Kidney capillary endothelial cell (primary cell): ENCODE measurements at places on chromosomes 2 and 18.

- DNase-seq, result no peak
These were observed 47.0 kb upstream of the PPP1CB start for GRCh38 chr2:28704621-28705020.

GRCh38 chr2:23791030-23791429, 135.9 kb downstream of the ATAD2B start:
- DNase-seq, result no peak

DNA sequence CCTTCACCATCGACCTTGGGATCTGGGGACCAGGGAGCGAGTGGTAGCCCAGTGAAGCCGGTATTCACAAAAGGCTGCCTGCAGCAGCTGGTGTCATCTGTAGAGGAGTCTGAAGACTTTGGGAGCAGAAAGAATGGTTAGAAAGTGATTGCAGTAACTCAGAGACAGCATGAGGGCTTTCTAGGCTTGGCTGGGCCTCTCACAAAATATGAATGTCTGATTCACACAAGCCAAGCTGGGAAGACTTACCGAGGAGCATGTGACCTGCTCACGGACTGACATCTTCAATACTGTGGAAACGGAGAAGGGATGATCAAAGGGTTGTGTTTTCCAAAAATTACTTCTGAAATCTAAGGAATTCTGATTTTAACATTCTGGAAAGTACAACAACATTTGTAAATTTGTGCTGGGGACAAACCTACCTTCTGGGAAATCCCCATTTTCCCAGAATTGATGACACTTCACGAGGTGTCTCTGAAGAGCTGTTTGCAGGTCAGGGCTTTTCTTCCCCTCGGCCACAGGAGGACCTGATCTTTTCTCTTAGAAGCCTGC, 111.7 kb downstream of the ACOXL start:
- no peak for DNase-seq

- DNase-seq, result no peak
These were observed 821 bp upstream of the PROC start for GRCh38 chr2:127417406-127417805.

DNA sequence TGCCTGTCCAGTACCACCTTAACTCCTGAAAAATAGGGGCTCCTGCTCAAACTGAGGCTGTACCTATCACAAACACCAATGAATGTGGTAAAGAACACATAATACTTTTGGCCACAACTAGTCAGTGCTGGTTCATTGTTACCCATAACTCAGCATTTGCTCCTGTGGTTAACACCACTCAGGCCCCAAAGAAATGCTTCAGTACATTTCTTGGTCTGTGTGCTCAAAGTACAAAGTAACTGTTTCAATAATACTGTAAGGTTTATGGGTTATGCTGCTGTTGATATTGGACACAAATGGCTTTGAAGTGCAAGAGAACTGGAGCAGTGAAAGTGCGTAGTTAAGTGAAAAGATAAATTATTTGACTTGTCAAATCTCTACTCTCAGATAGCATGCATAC, 95.0 kb upstream of the TACR1 start:
- no peak for DNase-seq

DNA sequence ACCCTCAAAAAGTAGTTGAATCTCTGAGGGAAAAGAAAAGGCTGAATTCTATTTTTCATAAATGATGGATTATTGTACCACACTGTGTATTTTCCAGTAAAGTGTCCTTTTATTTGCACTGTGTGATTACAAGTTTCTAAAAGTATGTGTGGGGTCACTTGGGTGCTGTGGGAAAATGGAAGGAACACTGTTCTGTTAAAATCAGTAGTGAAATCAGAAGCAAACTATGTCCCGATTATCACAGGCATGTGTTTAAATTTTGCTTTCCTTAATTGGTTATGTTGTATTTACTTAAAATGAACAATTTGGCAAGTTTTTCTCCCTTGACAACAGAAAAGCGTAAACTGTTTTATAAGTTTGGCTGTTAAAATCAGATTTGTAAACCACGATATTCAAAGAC, 353.1 kb downstream of the ARHGAP15 start:
- DNase-seq, result no peak

DNA sequence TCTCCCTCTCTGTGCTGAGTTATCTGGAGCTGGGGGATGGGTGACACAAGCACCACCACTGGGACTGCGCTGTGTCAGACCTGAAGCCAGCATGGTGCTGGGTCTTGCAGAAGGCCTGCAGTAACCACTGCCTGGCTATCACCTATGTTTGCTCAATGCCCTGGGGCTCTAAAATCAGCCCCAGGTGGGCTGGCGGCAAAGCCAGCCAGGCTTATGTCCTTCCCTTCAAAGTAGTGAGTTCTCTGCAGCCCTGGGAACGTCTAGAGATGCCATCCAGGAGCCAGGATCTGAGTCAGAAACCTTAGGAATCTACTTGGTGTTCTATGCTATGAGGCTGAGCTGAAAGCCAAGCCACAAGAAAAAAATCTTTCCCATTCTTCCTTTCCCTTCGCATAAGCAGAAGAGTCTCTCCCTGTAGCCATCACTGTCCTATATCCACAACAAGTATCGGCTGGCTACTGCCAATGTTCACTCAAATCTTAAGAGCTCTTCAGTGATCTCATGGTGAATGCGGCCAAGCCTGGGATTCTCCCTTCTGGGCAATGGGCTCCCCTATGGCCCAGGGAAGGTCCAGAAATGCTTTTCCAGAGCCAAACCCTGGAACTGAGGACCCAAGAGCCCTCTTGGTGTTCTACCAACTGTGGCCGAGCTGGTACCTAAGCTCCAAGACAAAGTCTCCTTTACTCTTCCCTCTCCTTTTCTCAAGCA, 248.7 kb downstream of the ZNF385B start:
- no peak for DNase-seq

- DNase-seq, result no peak
These were observed 13.2 kb downstream of the SLC9A2 start for GRCh38 chr2:102632380-102633175.

- no peak for DNase-seq
These were observed 879.8 kb upstream of the PIK3C3 start for GRCh38 chr18:41075212-41075611.
